Activated CD8-positive, alpha-beta T cell treated with anti-CD3 and anti-CD28 coated beads for 36 hours (primary cell): ENCODE measurements at places on chromosomes 5 and 9. TPM values are rescaled to one million over a fixed set of nuclear protein-coding genes. Genes with fewer than 3 reads are reported as not detected.

ARL14EPL gene
- not detected for total RNA-seq

DNA sequence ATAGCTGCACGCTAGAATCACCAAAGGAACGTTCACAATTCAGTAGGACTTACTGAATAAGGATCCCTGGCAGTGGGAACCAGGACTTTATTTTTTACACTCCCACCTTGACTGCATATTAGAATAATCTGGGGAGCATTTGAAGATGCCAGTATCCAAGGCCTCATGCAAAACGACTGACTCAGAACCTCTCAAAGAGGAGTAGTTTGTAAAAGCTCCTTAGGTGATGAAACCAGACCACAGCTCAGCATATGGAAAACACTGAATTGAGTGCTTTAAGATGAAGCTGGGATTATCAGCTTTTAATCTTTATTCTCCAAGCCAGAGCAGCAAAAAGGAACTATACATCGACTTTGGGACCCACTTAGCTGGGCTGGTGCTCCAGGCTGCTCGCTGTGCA is 288.3 kb downstream of the MLLT3 start:
- DNase-seq = no peak

GRCh38 chr5:125286271-125286670 is 539.8 kb upstream of the ZNF608 start:
- DNase-seq = no peak

DNA sequence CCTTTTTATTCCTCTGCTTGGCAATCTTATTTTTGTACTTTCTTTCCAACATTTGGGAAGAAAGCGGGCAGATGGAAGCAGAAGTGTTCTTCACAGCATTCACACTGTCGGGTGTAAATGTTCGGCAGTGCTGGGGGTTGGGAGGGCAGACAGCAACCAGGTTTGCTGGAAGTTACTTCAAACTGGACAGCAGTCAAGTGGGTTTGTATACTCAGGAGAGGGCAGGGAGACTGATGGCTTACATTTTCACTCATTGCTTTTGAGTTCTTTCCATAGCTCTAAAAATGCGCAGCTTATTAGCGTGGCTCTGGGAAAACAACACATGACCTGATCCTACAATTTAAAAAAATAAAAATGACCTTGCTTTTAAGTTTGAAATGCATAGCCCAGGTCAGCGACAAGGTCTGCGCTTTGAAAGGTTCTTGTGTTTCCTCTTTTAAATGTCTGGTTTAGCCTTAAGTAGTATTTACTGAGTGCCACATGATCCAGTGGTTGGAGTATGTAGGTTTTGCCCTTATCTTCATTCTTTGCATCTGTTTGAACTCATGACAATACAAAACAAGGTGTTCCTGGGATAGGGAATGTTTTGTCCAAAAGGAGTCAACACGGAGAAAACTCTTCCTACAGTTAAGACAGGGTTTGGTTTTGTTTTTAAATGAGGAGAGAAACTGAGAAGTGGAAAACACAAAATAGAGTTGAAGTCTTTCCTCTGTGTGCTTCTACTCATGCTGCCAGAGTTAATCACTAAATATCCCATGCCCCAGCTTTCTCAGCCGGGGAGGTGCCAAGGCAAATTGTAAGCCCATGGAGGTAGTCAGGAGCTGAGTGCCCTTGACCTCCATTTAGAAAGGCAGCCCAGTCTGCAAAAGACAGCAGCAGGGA is 132.7 kb upstream of the DMRT1 start:
- no peak for DNase-seq
